ENCODE measurements at places on chromosomes 7 and 10. TPM values are rescaled to one million over a fixed set of nuclear protein-coding genes. Genes with fewer than 3 reads are reported as not detected.

PTPN20 gene
- polyA plus RNA-seq, result not detected

- DNase-seq, result no peak
These were observed 29.9 kb downstream of the ERLIN1 start for GRCh38 chr10:100155936-100156335.

- DNase-seq, result peak; percentile 37
These were observed 3.9 kb upstream of the FAS start for GRCh38 chr10:88986549-88987242.

GRCh38 chr7:20797042-20797461 is 10.4 kb upstream of the SP8 start:
- no peak for DNase-seq

- DNase-seq, result no peak
These were observed 131.0 kb downstream of the KAT6B start for GRCh38 chr10:74957285-74957961.

ACBD7 gene
- polyA plus RNA-seq, result 0.29 TPM

OR9A2 gene
- not detected for polyA plus RNA-seq

SFTPA1 gene
- not detected for polyA plus RNA-seq

DNA sequence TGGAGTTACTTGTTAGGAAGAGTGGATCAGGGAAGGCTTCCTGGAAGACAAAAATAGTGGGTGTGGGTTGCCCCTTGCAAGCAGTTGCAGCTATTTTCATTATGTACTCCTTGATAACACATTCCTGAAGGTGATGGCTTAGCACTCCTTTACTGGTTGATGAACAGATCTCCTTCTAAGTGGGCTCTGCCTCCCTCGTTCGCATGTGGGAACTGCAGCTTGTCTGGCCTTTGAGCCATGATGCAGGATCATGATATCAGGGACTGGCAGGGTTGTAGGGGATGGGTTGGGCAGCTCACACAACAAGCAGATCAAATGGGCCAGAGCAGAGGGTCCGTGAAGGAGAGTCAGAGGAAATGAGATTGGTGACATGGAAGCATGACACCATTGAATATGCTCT is 28.8 kb upstream of the LRRC4 start:
- no peak for DNase-seq

ASAH2 gene
- polyA plus RNA-seq, result 0.31 TPM

CYP3A7 gene
- polyA plus RNA-seq, result not detected

PNLIP gene
- not detected for polyA plus RNA-seq

ZMIZ1 gene
- polyA plus RNA-seq, result 48.7 TPM

DNA sequence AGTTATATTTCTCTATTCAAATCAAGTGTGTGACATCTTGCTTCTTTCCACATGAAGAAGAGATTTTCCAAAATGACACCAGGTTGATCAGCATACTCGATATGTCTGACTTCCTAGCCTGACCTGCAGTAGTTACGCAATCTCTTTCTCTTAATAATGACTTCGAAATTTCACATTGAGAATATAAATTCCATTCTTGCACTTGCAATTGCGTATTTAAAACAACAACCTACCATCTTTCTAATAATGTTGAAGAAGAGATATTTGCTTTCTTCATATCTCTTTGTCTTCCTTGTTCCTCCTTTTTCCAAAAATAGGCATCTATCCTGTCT is 276.3 kb downstream of the CSTF2T start:
- no peak for DNase-seq

GRCh38 chr7:113076703-113077102 is 9.9 kb downstream of the GPR85 start:
- DNase-seq, result no peak

MKX gene
- 0.10 TPM for polyA plus RNA-seq

DNA sequence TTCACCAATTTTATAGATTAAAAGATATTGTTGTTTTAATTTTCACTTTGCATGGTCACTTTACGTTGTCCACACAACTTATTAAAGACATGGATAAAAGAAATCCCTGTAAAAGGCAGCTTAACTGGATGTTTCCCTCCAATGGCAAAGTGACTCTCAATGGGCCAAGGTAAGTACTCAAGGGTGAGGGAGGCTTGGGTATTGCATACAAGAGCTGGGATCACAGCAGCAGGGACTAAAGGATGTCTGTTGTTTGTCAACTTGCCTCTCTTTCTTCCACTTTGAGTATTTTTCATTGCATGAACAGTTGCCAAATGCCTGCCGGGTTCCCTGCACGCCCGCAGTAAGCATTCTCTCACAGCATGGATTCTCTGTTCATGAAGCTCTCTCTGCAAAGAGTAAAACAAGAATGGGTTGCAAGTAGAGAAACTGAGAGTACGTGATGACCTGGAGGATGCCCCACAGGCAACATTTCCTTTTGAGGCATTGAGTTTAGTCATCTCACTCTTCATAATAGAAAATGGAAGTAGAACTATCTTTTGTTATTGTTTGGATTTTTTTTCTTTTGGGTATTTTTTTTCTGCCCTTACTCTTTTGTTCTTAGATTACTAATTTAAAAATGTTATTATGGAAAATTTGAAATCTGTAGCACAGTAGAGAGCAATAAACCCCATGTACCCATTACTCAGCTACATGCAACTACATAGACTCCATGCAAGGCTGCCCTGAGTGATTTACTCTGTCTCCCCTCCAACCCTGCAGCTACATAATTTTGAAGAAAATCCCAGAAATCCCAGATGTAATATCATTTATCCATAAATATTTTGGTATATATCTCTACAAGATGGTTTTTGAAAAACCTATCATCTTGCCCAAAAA is 26.3 kb downstream of the GPR141 start:
- DNase-seq, result no peak

DNA sequence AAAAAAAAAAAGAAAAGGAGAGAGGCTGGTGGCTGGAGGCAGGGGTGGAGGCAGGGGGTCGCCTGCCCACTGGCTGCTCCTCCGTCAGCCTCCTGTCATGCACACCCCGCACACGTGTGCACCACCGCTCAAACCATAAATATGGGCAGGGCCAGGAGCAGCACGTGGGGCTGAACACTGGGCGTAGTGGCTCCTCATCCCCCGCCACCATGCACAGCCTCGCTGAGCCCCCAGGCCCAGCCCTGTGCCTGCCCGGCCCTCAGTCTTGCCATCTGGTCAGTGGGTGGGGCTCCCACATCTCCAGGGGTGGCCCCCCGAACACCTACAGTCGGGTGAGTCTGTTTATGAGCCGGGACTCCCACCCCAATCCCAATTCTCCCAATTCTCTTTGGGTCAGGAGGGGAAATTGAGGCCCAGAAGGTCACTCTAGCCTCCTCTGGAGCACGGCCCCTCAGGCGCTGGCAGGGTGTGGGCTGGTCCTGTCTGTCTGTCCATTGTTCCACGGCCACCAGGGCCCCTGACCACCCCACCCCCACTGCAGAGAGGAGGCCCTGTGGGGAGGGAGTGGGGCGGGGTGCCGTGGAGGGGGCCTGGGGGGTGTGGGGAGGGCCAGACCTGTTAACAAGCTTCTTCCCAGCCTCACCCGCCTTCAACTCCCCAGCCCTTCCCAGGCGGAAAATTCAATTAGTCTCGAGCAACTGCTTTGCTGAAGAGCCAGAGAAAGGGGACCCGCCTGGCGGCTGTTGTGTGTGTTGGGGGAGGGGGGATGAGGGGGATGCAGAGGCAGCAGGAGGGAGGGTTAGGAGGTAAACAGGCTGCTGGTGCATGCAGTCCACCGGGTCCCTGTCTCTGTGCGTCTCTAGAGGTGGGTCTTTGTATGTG is 19.5 kb upstream of the GRIFIN start:
- no peak for DNase-seq

- no peak for DNase-seq
These were observed 177.5 kb downstream of the RELN start for GRCh38 chr7:103811997-103812396.

- peak; percentile 80 for DNase-seq
These were observed 21.0 kb downstream of the TM9SF3 start for GRCh38 chr10:96565774-96566173.

DNA sequence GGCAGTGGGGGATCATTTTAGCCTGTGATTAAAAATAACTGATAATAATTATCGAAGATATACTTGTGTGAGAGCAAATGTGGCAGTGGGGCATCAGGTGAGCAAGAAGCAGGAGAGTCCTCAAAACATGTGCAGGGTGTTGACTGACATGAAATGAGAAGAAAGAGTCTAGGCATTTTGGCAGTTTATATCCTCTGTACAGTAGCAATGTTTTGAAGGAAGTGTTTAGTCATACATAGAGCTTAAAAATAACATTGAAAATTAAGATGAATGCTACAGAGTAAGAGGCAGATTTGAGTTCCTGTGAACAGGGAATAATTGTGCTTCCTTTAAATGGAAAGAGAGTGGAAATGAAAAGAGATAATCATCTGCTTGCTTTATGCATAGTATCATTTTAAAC is 47.4 kb downstream of the VPS50 start:
- peak; percentile 5 for DNase-seq

- peak; percentile 3 for DNase-seq
These were observed 95.7 kb downstream of the DGKB start for GRCh38 chr7:14806891-14807290.

EGR2 gene
- 1.2 TPM for polyA plus RNA-seq
